ENCODE measurements at places on chromosomes 5 and 9.

DNA sequence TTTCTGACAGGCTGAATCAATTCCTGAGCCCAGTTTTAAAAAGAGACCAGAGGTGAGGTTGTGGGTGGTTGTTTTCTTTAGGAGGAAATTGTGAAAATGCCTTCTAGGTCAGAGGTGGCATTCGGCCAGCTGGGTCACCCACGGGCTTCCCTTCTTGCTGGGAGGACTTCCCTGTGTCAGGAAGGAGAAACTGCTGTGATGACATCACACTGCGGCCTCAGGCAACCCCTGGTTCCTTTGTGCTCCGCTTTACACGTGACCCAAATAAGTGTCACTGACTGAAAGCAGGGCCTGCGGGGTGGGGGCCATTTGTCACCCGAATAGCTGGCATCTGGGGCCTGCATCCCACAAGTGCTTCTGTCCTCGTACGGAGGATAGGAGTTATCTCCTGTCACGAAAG is 39.7 kb downstream of the FABP6 start:
- peak; percentile 8 for DNase-seq

DNA sequence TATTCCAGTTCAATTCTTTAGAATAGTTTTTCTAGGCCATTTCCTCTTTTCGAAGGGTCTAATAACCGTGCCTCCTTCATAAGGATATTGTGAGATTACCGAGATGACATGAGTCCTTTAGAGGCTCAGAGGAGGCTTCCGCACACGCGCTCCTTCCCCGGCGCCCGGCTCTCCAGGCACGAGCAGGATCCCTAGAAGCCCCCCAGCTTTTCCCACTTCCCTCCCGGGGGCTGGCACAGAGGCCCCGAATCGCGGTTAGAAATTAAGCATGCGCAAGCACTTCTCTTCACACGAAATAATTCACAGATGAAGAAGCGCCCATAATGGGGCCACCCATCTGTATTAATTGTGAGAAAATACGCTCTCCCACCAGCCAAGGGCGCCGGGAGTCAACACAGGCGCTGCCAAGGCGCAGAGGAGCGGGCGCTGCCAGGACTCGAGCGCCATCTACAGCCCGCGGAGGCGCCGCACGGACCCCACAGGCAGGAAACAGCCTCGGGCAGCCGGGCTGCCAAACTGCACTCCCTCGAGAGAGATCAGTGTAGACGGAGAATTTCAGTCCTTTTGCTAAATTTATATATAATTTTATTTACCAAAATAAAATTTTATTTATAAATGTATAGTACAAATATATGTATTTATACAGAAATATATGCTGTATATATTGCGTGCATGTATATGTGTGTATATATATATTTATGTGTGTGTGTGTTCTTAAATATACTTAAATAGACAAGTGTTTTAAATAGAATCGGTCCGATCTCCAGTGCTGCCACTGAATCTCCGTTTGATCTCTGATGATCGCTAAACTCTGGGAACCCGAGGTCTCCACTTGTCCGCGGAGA is 258.1 kb upstream of the NFIL3 start:
- peak; percentile 82 for DNase-seq

- DNase-seq, result no peak
Measured at GRCh38 chr5:81183811-81184748, 49.0 kb upstream of the CKMT2 start.

- DNase-seq, result no peak
Measured at GRCh38 chr5:54362434-54362833, 52.1 kb upstream of the ARL15 start.

GRCh38 chr9:71079451-71079850 is 42.0 kb downstream of the TRPM3 start:
- DNase-seq, result no peak

GRCh38 chr5:154757814-154758406 is 2.7 kb downstream of the LARP1 start:
- DNase-seq, result peak; percentile 51

- no peak for DNase-seq
Measured at GRCh38 chr9:137406085-137406760, 16.7 kb downstream of the EXD3 start.

DNA sequence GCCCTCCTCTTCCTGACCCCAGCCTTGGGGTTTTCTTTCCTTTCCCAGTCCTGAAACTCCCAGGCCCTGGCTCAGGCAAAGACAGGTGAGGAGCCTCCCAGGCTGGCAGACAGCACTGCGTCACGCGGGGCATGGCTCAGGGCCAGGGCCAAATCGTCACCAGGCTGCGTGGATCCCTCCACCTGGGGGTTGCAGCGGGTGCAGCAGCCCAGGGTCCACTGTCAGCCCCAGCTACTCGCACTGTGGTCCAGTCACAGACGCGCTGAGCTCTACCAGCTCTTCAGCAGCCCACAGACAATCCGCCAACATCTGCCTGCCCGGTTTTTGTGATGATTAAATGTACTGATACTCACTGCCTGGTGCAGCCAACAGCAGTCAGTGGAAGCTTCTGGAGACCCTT is 12.1 kb downstream of the FAM78A start:
- DNase-seq, result no peak

GRCh38 chr9:35811381-35812024 is 559 bp downstream of the SPAG8 start:
- no peak for DNase-seq

DNA sequence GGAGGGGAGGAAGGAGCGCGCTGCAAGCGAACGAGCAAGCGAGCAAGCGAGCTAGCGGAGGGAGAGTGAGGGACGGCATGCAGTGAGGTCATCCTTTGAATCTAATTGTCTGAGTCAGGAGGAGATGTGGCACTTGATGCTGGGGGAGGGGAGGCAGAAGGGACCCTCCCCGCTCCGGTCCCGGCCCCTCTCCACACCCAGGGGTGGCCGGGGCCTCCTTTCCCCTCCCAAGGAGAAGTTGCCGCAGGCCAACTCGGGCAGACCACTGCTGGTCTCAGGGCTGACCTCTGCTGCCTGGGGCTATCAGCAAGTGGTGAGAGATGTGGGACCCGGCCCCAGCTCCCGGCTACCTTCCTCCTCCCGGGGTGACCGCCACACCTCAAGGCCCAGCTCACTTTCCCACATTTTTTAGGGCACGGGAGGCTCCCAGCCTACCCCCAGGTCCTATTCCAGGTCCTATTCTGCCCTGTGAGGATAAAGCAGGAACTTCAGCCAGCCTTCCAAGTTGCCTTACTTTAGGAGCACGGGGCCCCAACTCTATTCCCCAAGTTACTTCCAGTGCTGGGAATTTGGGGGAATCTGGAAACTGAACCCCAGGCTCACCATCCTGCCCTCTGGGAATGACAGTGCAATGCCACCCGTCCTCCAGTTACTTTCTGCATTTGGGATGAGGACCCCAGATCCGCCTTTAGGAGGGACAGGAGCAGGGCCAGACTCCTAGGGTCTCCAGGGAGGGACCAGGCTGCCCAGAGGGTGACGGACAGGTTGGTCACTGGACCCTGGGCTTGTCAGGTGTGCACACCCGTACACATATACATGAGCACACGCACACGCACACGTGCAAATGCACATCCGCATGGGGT is 11.1 kb downstream of the CNTFR start:
- DNase-seq, result peak; percentile 22

DNA sequence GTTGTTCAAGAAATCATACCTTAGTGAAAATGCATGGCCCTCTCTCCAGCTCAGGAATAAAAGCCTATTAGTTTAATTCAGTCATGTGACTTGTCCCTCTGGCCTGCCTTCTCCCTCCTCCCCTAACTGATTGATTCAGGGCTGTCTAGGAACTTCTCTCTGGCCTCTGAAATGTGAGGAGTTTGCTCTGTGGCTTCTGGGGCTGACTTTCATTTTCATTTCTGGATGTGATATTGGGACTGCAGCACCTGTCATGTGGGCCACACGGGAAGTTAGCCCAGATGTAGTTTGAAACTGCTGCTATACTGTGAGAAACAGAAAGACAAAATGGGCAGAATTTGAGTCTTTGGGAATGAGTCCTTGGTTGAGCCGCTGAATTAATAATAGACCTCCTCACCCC is 44.8 kb downstream of the PARP8 start:
- DNase-seq, result peak; percentile 51

GRCh38 chr5:52987711-52988331 is 1.3 kb upstream of the ITGA2 start:
- DNase-seq, result no peak

- DNase-seq, result no peak
Measured at GRCh38 chr9:89879276-89879675, 274.5 kb downstream of the GADD45G start.

- DNase-seq, result no peak
Measured at GRCh38 chr5:53906736-53907135, 346.3 kb downstream of the NDUFS4 start.

GRCh38 chr5:160851451-160851850 is 560 bp downstream of the ATP10B start:
- DNase-seq, result no peak

- DNase-seq, result no peak
Measured at GRCh38 chr9:34546102-34546833, 23.5 kb upstream of the ENHO start.

DNA sequence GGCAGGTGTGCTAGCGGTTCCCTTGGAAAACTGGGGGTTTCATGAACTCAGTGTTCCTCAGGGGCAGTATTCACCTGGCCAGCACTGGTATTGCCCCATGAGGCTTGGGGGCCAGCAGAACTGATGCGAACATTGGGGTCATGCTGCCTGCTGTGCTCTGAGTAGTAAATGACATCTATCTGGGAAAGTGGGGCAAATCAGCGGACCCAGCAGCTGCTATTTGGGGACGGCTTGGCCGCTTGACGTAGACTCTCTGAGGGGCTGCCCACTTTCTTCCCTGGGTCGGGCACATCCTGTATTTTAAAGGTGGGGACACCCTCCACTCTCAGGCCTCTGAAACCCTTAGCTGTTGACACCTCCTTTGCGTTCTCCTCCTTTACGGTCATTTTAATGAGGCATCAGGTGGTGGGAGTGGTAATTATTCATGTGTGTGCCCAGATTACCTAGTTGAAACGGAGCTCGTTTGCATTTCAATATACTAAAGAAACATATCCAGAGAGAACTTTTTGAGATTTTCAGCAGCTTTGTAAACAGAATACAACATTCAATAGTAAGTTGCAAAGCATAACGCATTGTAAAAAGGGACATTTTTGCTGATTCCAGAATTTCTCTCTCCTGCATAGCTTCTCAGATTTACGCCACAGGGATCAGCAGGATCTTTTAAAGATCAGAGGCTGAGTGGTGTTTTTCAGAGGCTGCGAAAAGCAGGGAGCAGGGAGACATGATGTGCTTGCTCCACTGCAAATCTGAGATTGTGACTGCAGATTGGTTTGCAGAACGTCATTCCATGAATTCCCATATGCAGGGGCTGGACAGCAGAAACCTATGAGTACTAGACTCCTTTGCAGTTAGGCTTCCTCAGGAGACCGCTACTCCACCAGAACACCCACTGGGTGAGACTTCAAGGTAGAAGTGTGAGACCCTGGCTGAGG is 56.8 kb upstream of the ZFR start:
- no peak for DNase-seq

Measured in stimulated activated naive CD8-positive, alpha-beta T cell treated with anti-CD3 and anti-CD28 coated beads, Interleukin-15, Interleukin-2, amounts not matched to agents 100 U/mL and 50 U/mL, for 24 hours (primary cell).